Upper lobe of left lung (tissue), 6 donors: ENCODE measurements at places on chromosomes 12 and 14.

DNA sequence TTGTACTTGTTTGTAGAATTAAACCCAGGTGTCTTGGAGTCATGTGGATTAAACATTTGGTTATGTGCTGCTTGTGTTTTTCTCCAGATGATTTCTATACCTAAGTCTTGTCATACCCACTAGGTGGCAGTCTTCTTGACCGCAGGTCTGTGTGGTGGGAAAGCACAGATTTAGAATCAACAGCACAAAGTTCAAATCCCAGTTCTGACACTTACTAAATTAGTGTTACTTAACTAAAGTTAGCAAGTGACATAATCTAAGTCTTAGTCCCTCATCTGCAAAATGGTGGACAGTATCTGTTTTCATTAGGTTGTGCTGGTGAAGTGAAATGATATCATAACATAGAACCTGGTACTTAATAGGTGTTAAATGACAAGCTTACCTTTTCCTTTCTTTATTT lies 151.0 kb upstream of the ARHGAP5 start:
- DNase-seq = no peak

DNA sequence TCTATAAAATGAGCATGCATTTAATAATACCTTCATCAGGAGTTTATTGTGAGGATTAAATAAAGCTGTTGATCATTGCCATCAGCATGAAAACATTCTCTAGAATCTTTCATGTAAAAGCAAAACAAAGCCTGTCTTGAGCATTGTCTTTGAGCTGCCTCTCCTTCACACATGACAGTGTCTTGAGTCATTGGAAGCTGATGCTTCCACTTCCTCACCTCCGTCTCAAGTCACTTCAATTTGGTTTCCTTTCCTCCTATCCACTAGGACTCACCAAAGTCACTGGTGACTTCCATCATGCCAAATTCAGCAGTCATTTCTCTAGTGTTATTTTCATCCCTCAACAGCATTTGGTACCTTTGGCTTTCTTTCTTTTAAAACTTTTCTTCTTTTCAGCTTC lies 31.6 kb upstream of the MYBPC1 start:
- DNase-seq = no peak

GRCh38 chr12:129002427-129002826 lies 149.1 kb downstream of the GLT1D1 start:
- no peak for DNase-seq

- DNase-seq = no peak
Measured at GRCh38 chr12:4242595-4242994, 31.0 kb upstream of the CCND2 start.

DNA sequence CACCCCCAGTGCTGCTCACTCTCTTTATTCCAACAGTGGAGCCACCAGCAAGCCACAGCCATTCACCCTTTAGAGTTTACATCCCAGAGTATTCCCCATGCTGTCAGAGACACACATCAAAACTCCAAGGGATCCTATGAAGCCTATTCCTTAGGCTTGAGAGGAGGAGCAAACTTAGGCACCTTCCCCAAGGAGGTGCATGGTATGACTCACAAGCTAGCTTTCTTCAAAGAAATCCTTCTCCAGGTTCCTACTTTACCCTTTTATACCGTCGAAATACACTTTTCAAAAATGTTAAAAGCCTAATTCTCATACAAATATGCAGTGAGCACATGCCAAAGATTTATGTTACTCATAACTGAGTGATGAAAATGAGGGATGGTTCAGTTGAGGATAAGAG lies 175.4 kb downstream of the ETNK1 start:
- DNase-seq = no peak

DNA sequence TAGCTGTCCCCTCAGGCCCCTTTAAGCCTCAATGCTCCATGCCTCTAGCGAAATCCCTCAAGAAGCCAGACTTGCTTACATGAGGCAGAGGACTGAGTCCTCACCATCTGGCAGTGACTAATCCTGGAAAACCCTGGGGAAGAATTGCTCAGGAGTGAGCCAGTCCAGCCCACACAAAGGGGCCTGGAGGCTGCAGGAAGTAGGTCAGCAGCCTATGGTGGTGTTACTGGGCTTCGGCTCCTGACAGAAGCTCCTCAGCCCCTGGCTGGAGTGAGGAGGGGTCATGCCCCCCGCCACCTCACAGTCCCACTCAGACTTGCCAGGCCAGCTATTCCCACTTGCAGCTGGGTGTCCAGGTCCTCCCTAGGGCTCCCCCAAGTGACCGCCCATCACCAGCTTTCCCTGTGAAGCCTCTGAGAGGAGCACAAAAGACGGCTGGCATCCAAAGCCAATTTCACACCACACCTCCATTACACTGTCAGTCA lies 250.5 kb downstream of the DPF3 start:
- no peak for DNase-seq

- DNase-seq = no peak
Measured at GRCh38 chr14:62244221-62244620, 482.0 kb downstream of the SNAPC1 start.

- peak; percentile 82 for DNase-seq
Measured at GRCh38 chr12:124543052-124543589, 24.3 kb downstream of the NCOR2 start.

DNA sequence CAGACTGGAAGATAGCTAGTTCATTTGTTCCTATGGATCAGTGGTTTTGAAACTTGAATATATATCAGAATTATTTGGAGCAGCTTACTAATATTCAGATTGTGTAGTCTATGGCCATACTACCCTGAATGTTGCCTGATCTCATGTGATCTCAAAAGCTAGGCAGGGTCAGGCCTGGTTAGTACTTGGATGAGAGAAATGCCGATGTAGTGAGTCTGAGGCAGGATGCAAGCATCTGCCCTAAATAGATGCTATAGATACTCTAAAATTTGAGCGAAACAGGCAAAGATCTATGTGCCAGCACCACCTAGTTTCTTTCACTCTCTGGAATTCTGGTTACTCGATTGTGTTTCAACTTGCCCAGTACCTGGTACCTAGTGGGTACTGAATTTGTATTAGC lies 40.9 kb downstream of the FRMD6 start:
- no peak for DNase-seq

DNA sequence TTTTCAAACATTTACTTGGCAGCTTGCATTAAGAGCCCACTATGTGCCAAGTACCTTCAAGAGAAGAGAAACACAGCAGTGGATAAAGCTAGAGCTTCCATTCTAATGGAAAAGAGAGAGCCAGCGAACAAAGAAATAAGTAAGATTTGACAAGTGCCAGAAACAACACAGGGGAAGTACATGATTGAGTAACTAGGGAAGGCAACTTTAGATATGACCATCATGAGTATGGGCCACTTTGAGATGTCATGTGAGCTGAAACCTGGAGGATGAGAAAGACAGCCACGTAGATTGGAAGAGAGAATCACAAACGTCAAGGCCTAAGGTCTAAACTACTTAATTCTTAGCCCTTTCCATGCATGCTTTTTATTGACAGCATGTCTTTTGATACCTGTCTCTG lies 121.4 kb downstream of the ITPR2 start:
- no peak for DNase-seq

GRCh38 chr14:68687746-68688145 lies 105.1 kb downstream of the ZFP36L1 start:
- DNase-seq = peak; percentile 4

GRCh38 chr12:43807386-43807785 lies 1.3 kb upstream of the TWF1 start:
- no peak for DNase-seq

DNA sequence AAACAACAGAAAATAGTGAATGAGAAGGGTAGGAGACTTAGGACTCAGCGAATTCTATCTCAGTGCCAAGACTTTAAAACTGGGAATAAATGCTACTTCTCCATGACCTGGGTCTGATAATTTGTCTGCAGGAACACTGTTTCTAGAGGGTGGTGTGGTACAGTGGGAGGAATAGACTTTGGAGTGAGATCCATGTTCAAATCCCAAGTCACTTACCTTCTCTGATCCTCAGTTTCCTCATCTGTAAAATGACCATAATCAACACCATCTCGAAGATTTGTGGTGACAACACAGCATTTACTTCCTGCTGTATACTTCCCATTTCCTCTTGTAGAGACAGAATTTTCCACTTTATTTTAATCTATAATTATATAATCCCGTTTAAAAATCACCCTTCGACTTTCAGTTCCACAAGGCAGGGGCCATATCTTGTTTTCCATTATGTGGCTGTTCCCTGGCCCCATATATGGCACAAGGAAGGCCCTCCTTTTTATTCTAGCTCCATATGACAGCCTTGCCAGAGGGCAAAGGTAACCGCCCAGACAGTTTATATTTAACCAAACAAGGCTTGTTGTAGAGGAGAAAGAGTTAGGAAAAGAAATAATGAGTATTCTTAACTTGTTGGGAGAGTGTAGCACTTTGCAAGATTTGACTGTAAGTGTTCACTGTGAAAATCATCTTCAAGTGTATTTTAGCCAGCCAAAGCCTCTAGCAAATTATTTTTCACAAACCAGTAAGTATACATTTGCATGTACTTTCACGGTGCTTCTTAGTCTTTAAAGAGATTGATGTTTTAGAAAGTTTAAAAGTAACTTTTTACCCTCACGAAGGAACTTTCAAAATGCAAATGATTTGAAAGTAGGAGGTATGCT lies 243.1 kb downstream of the AKAP6 start:
- DNase-seq = no peak

DNA sequence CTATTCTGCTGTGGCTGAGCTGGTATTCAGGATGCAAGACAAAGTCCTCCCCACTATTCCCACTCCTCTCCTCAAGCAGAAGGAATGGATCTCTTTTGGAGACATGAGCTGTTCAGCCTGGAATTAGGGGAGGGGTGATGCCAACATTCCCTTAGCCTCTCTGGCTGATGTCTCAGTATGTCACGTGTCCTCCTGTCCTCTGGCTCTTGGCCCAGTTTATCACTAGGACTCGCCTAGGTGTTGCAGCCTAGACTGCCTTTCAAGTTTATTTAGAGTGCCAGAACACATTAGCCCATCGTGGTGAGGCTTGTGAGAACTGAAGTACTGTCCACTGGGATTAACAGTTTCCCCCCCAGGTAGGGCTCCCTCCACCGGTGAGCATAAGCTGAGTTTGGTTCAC lies 239.9 kb upstream of the MIS18BP1 start:
- DNase-seq = no peak

DNA sequence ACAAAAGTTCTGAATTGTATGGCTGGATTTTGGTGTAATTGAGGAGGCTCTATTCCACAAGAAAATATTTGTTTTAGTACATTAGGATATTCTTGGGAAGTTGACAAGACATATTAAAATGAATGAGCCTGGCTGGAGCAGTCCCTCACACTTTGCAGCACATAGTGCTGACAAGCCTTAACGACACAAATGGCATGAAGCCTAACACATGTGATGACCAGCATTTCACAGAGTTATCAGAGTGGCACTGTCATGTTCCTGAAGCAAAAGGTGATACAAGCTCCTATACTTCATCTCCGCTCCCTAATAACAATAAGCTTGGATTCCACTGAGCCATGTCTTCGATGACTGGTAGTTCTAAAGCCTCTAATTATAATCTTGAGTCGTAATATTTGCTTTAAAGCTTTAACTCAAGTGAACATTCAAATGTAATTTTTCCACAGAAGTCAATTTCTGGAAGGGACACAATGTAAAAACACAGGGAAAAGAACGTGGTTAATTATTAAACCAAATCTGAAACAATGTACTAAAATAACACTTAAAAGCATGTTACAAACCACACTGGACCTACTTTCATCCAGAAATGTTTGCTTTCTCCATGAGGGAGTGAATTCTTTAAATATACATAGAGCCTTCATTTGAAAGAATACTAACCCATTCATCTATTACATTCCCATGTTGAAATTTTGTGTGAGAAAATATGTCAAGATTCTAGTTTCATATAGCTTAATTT lies 49.6 kb downstream of the GRIP1 start:
- DNase-seq = no peak

DNA sequence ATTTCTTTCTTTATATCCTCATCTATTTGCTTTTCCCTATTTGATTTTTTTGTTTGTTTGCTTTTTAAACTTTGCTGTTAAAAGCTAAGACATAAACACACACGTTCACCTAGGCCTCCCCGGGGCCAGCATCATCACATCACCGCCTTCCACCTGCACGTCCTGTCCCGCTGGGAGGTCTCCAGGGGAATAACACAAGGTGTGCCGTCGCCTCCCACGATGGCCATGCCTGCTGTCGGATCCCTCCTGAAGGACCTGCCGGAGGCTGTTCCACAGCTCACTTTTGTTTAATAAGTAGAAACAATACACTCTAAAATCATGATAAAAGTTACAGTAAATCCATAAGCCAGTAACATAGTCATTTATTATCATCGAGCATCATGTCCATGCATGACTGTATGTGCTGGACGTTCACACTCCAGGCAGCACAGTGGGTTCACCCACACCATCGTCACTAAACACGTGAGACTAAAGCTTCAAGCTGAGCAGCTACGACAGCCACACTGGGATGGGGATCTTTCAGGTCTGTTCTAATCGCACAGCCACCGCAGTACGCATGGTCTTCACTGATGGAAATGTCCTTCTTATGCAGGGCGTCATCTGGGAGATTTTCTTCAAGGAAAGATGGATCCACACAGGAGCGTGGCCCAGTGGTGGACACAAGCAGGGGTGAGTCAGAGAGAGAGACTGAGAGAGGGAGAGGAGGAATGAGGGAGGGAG lies 3.6 kb downstream of the RIMBP2 start:
- DNase-seq = no peak

DNA sequence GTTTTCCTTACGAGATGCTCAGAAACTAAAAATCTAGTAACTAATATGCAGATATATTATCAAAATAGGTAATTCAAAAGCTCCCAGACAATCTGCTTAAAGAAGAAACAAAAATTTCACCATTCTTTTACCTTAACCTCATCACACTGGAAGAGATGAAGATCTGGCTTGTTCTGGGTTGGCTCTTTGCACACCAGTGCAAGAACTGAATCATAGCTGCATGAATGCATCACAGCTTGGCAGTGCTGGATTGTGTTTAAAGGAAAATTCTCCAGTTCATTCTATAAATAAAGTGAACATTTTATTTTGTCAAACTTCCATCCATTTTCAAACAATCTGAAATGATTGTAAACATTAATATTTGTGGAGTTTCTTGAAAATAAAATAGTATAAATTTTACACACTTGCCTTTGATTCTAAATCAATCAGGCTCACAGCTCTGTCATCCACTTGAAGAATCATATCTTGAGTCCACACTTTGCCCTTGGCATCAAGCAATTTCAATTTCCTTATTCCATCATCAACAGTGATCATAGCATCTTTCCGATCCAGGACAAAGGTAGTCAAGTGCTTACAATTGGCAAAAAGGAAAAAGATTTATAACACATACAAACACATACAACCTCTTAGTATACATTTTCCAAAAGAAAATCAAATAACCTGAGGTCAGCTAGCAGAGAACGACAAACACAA lies 119.8 kb downstream of the EPS8 start:
- DNase-seq = no peak

- no peak for DNase-seq
Measured at GRCh38 chr14:24674204-24674970, 40.4 kb upstream of the GZMB start.
